Left lung (tissue), 14 donors: ENCODE measurements at places on chromosomes 6 and 20. TPM values are rescaled to one million over a fixed set of nuclear protein-coding genes. Genes with fewer than 3 reads are reported as not detected.
A peak's percentile ranks its signal among the peaks of the same experiment; 100 is the strongest.

The SRSF12 gene
- total RNA-seq = 0.63 TPM

DNA sequence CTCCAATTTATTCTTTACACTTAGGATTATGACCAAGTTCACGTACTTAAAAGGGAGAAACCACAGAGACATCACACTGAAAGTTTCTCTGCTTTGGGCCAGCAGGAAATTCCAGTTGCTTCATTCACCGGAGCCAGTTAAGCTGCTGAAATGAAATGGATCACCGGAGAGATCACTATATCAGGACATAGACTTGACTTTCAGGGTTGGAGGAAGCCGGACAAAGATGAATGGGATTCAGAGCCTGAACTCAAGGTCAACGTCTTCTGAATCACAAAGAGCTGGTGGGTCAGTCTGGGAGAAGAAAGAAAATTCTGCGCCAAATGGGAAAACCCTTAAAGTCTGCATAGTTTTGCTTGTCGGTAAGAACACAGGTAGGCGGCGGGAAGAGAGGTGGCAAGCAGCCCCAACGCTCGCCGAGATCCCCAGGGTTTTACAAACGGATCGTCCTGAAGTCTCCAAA lies 81.9 kb upstream of the CCDC28A start:
- H3K27me3 ChIP-seq = peaks cover 17% of the 10 kb centered on the region
- no peaks in the 10 kb centered on the region for H3K36me3 ChIP-seq
- H3K4me3 ChIP-seq = peak overlapping the region; percentile 66
- H3K4me1 ChIP-seq = no peaks in the 10 kb centered on the region
- no peak for DNase-seq
- H3K27ac ChIP-seq = peak overlapping the region; percentile 77

DNA sequence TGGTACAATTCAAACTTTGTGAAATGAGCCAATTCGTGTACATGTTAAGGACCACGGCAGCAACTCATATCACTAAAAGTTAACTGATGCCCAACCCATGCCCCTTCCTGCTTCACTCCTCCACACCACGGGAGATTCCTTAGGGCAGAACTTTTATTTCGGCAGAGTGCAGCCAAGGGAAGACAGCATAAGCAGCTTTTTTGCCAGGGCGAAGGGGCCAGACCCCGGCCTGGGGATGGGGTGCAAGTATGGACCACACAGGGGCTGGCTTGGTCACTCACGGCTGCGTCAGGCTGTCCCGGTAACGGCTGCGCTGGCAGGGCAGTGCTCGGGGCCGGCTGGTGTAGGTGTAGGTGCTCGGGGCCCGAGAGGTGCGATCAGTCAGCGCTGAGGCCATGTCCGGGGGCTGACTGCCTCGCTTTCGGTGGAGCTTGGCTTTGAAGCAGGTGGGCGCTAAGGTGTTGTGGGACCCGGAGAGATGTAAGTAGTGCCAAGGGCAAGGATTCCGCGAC lies 792 bp downstream of the RSPH3 start:
- no peaks in the 10 kb centered on the region for H3K4me1 ChIP-seq
- no peaks in the 10 kb centered on the region for H3K27me3 ChIP-seq

DNA sequence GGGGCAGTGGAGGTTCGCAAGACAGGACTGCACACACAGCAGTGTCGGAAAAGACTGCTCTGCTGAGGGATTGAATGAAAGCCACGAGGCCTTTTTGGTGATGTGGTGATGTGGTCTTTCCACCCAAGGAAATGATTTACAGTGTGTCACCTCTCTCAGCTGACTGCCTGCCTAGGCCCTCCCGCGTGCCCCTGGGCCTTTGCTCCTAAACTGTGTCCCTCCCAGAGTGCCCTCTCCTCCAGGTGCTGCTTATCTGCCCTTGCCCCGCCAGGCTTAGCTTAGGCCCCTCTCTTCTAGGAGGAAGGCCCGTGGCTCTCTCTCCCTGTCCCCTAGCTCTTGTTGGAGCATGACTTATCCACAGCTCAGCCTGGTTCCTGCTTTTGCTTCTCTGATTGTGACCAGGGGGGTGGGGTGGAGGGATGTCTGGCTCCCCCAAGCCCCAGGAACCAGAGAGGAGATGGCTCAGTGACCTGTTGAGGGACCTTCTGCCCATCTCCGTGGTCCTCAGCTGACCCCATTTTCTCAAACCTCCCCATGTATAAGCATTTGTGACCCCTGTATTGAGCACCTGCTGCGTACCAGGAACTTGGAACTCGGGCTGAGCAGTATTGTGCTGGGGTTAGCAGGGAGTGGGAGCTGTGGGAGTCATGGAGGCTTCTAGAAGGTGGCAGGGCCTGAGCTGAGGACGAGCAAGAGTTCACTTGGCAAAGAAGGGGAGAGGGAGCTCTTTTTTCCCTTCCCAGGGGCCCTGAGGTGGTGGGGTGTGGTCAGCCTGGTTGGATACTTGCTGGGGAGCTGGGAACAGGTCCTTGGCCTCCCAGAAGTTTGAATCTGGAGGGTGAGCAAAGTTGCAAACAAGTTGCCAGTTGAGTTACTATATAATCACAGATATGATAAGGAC lies 2.2 kb downstream of the SRC start:
- H3K27ac ChIP-seq = no peak overlapping the region
- peaks cover 30% of the 10 kb centered on the region for H3K27me3 ChIP-seq
- no peak overlapping the region for H3K4me3 ChIP-seq
- peak; percentile 41 for DNase-seq
- no peaks in the 10 kb centered on the region for H3K36me3 ChIP-seq

DNA sequence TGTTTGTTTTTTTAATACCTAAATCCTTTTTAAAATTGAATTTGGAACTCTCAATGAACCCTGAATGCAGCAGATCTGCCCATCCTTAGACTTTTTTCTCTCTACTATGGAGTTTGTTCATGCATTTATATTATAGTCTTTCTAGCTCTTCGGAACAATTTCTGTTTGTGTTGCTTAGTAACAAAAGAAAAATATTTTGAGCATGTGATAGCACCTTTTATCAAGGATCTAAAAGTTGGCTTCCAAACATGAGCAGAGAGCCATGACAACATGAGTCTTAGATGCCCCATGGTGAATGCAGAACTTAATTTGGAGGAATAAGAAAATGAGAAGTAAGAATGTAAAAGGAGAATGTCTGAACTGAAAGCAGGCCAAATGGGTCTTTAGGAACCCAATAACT lies 133.7 kb downstream of the EDN1 start:
- no peak overlapping the region for H3K27ac ChIP-seq
- no peak for DNase-seq
- H3K36me3 ChIP-seq = no peaks in the 10 kb centered on the region

The TXLNB gene
- 0.73 TPM for total RNA-seq

DNA sequence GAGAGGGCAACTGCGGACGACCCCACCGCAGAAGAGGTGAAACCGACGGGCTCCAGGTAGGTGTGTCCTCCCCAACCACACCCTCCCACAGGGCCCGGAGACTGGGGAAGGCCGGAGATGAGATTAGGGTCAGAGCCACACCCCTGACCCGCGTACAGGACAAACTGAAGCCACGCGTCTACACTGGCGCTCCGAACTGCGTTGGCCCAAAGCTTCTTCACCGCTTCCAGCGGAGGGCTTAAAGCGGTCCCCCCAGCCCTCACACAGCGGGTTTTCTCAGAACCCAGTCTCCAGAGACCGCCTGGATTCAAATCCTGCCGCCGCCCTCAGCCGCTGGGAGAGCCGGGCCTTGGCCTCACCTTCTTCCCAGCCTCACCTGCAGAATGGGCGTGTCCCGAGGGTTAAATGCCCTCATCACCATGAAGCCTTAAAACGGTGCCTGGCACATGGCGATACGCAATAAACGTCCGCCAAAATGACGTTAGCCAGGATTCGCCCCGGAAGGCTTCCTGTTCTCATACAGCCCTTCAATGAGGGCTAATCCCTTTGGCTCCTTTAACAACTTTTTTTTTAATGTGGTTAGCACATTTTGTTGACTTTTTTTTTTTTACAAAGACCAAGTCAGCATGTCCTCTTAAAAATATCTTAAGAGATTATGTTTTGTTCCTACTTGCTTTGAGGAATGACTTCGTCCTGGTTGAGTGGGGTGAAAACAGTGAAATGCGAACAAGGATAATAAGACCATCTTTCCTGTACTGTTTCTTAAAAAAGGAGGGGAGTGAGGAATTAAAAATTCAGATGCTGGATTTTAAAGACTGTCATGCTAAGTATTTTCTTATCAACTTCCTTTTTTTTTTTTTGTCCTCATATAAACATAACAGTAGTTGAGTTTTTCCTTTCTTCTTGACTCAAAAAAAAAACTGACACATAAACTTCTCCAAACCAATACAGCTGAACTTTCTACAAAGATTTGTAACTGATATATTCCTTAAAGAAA lies 15.1 kb upstream of the ZNF217 start:
- H3K36me3 ChIP-seq = no peaks in the 10 kb centered on the region
- peaks cover 19% of the 10 kb centered on the region for H3K4me1 ChIP-seq
- DNase-seq = peak; percentile 61
- peak overlapping the region; percentile 57 for H3K27ac ChIP-seq
- peaks cover 38% of the 10 kb centered on the region for H3K27me3 ChIP-seq

The CD40 gene
- 27.6 TPM for total RNA-seq

DNA sequence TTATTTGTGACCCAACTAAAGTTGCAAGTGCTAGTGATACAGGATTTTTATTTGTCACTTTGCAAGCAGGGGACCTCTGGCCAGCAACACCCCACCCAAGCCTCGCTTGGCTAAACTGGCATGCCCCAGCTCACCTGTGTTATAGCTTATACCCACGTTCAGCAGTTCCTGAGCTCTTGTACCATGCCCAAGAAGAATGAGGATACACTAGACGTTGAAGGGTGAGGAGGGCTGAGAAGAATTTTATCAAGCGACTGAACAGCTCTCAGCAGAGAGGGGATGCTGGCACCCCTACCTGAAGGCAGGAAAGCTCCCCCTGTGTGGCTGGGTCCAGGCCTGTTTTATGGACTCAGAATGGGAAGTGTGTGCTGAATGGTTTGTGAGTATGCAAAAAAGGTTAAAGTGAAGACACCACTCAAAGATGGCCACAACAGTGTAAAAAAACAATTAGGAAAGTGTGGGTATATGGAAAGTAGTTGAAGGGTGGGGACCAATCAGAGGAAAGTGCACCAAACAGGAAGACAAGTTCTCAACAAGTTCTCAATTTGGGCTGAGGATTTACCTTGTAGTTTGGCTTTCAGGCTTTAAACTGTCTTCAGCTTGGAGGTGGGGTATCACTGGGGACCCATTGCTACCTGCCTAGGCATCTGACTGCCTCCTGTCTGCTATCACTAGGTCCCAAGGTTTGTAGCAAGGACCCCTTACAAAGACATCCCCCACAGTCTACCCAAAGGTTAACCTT lies 15.0 kb downstream of the BTN2A1 start:
- H3K27me3 ChIP-seq = no peaks in the 10 kb centered on the region
- H3K4me3 ChIP-seq = peak overlapping the region; percentile 44
- peaks cover 5% of the 10 kb centered on the region for H3K4me1 ChIP-seq
- no peak for DNase-seq
- H3K27ac ChIP-seq = peak overlapping the region; percentile 91

The IMPG1 gene
- not detected for total RNA-seq

DNA sequence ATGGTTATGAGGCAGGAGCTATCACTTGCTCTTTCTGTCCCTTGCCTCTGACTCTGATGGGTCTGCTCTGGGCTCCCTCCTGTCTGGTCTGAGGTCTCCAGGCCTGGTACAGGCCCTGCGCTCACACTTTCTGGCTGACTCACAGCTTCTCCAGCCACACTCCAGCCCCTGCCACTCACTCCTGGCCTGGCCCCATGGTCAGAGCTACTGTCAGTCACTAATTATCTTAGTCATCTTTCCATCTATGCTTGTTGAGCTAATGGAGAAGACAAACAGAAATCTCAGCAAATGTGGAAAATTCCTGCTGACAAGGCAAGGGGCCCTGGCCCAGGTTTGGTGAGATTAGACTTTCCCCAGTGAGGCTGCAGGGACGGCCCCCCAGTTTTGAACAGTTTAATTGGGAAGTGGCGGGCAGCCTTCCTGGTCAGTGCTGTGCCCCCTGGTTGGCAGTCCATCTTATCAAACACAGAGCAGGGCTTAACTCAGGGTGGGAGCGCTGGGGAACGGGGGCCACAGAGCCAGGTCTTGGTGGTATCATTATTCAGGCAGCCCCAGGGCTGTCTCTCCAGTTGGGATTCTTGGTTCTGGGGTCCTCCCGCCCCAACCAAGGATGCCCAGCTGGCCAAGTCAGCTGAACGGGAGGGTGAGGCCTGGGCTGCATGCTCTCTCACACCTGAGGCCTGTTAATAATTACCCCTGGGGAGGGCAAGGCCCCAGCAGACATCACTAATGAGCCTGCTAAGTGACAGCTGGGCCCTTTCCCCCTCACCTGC lies 63.4 kb downstream of the VEGFA start:
- no peak overlapping the region for H3K4me3 ChIP-seq
- H3K27me3 ChIP-seq = peaks cover 4% of the 10 kb centered on the region
- H3K4me1 ChIP-seq = peaks cover 7% of the 10 kb centered on the region

DNA sequence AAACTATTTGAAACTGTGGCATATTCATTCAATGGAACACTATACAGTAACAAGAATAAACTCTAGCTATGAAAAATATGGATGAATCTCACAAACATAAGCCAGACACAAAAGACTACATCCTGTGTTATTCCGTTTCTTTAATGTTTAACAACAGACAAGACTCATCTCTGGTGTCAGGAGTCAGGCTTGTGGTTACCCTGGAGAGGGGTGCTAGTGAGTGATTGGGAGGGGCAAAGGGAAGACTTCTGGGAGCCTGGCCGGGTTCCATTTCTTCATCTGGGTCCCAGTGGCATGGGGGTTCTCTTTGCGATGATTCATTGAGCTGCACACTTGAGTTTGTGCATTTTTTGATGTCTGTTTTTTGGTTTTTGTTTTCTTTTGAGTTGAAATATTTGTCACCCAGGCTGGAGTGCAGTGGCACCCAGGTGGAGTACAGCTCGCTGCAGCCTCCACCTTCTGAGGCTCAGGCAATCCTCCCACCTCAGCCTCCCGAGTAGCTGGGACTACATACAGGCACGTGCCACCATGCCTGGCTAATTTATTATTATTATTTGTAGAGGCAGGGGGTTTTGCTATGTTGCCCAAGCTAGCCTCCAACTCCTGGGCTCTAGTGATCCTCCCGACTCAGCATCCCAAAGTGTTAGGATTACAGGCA lies 21.2 kb upstream of the TTPAL start:
- H3K27me3 ChIP-seq = no peaks in the 10 kb centered on the region
- H3K27ac ChIP-seq = no peak overlapping the region
- no peaks in the 10 kb centered on the region for H3K36me3 ChIP-seq
- DNase-seq = no peak

DNA sequence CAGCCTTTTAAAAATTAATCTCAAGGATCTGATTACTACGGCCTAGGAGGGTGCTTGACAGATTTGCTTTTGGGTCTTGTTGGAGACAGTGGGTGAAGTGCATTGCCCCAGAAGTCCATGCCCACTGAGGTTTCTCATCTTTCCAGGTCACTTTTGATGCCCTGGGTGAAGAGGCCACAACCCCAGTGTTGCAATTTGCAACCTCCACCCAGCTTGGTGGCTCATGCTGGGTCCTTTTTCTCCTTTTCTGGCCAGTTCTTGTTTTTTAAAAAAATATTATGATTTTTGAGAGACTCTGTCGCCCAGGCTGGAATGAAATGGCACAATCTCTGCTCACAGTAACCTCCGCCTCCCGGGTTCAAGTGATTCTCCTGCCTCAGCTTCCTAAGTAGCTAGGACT lies 9.4 kb downstream of the STX11 start:
- no peak for DNase-seq
- no peak overlapping the region for H3K4me3 ChIP-seq

GRCh38 chr20:34579191-34579978 lies 20.9 kb downstream of the MAP1LC3A start:
- no peaks in the 10 kb centered on the region for H3K27me3 ChIP-seq
- no peak for DNase-seq

- H3K27ac ChIP-seq = no peak overlapping the region
- no peaks in the 10 kb centered on the region for H3K36me3 ChIP-seq
- H3K27me3 ChIP-seq = no peaks in the 10 kb centered on the region
- no peaks in the 10 kb centered on the region for H3K4me1 ChIP-seq
- H3K4me3 ChIP-seq = no peak overlapping the region
- no peak for DNase-seq
Observed at GRCh38 chr6:105940990-105941389, 145.1 kb upstream of the PRDM1 start.

The MYCT1 gene
- total RNA-seq = 10.3 TPM
